ENCODE measurements at places on chromosomes 4 and X.

DNA sequence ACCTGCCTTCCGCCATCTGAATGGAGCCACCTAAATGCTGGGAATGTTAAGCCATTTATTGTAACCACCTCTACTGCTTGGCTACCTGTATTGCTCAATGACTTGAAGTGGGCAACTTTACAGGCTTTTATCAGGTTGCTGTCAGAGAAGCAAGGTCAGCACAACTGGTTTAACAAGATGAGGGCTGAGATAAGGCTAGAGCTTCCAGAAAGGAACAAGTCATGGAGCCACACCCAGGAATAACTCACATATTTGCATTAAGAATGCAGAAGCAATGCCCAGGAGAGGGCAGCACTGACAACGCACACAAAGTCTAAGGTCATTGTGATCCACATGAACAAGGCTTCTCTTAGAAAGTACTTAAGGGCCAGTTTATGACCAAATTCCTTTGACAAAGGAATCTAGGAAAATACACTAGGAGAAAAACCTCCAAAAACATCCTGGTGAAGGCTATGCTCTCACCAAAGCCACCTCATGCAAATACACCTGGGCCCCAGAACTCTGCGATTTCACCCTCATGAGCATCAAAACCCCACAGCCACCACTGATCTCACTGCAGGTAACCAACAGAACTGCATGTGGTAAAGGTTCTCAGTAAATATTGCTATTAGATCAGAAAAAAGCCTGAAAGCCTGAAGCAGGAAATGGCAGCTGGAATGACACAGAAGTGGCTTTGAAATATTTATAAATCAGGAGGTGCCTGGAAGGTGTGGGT, 15.0 kb upstream of the STS start:
- DNase-seq = peak; percentile 62

GRCh38 chrX:70508296-70508911, 63.8 kb downstream of the DLG3 start:
- no peak for DNase-seq

DNA sequence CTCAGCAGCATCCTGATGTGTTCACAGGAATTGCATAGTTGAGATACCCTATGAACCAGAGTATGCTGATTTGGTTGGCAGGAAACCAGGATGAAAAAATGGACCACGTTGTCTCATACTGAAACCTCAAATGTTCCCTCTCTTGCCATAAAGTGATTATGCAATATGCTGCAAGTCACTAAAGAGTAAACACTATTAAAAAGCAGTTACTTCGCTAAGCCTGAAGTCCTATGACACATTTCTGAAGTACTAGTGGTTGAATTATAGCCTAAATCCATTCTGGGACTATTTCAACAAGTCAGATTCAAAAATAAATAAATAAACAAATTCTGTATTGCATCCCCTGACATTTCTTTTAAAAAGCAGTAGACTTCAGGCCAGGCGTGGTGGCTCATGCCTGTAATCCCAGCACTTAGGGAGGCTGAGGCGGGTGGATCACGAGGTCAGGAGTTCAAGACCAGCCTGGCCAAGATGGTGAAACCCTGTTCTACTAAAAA, 106.0 kb upstream of the NAP1L5 start:
- DNase-seq = peak; percentile 67

DNA sequence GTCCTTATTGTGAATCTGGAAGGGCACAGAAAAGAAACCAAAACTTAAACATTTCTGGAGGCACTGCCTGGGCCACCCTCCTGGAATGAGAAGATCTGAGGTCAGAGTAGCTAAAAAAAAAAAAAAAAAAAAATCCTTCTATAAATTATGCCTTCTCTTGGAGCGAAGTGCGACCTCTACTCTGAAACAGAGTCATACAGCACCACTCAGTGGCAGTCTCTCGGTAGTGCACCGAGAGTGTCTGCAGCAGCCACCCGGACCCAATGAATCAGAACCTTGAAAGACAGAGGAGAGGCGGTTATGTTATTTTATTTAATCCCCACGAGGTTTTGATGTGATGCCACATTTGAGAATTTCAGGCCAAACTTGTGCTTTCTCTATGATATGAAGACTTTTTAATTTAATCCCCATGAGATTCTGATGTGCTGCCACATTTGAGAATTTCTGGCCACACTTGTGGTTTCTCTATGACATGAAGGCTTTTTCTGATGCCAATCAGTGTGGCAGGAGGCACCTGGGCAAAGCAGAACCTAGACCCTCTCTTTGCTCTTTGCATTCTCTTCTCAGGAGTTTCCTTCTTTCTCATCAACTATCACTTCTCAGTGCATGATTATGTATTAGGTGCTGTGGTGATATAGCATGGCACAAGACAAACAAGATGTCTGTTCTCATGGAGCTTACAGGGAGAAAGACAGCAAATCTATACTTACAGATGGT, 5.6 kb upstream of the CT47C1 start:
- DNase-seq = peak; percentile 40

GRCh38 chr4:2285613-2286381, 23.9 kb upstream of the MXD4 start:
- peak; percentile 45 for DNase-seq

GRCh38 chr4:39427520-39428114, 20.9 kb downstream of the KLB start:
- DNase-seq = no peak

GRCh38 chr4:8255698-8256441, 13.7 kb upstream of the HTRA3 start:
- peak; percentile 98 for DNase-seq

DNA sequence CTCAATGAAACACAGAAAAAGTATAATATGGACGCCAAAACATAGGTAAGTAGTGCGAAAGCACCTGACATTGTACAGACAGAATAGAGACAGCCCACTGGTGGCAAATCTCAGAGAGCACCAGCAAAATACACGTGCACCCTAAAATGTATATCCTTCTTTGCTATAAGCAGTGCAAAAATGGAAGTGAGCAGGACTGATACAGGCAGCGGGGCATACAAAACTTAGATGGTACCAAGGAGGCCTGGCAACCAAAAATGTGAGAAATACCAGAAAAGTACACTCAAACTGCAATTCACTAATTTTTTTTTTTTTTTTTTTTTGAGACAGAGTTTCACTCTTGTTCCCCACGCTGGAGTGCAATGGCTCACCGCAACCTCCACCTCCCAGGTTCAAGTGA, 63.9 kb downstream of the EIF4E start:
- no peak for DNase-seq

DNA sequence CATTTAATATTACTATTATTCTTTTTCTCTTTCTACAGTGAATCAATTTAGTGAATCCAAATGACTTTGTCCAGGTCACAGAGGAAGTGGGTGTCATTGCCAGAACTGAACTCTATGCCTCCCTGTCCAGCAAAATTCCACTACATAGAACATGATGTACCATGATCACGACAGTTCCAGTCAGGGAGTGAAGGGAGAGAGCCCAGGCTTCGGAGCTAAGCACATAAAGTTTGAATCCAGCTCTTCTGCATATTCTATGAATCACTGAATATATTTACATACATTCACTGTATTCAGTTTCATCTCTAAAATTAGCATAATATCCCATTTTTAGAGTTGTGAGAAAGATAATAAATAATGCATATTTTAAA, 17.4 kb downstream of the ARHGEF38 start:
- no peak for DNase-seq

- no peak for DNase-seq
These were observed 121.8 kb upstream of the FAM241A start for GRCh38 chr4:112023402-112023950.

GRCh38 chrX:136731207-136731782, 49.4 kb downstream of the ARHGEF6 start:
- no peak for DNase-seq

GRCh38 chrX:12702509-12703091, 88.6 kb upstream of the PRPS2 start:
- no peak for DNase-seq

DNA sequence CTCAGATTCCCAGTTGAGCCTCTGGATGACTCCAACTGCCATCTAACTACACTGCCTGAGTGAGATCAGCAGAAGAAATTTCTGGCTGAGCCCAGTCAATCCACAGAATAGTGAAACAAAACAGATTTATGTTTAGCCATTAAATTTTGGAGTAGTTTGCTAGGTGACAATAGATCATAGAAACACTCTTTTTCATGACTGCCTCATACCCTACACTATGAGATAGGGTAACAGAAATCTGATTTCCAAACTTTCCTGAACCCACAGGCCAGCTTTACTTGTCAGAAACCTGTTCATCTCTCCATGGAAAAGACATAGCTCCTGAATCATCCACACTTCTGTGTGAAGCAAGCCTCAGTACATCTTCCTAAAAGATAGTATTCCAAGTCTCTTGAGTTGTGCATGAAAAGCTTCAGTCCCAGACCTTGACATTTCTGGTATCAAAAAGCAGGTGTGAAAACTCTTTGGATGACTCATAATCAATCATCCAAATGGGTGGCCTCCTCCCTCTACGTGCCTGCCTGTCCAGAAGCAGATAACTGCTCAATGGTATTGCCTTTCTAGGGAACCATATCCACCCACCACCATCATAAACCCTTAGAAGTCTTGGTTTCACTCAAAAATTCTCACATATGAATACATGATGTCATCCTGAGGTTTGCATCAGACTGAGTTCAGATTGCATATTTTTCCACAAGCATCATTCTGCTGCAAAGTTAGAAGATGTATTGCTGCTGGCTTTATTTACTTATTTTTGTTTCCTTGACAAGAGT, 47.5 kb upstream of the RAP2C start:
- no peak for DNase-seq

- DNase-seq = no peak
These were observed 3.3 kb upstream of the CAMK2D start for GRCh38 chr4:113764720-113765264.

DNA sequence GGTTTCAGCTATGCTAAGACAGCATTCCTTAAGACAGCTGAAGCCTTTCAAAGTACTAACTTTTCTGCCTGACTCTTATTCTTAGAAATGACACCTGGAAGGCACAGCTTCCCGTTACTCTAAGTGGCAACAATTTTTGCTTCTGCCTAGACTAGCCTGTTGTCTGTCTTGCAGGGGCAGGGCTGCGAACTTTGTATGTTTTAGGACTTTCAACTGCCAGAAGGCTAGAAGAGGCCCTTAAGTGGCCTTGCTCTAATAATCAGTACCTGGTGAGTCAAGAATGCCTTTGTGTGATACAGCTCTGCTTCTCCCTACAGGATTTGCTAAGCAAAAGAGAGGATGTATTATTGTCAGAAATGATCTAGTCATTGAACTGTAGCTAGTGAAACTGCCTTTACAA, 30.0 kb upstream of the TFDP3 start:
- no peak for DNase-seq

DNA sequence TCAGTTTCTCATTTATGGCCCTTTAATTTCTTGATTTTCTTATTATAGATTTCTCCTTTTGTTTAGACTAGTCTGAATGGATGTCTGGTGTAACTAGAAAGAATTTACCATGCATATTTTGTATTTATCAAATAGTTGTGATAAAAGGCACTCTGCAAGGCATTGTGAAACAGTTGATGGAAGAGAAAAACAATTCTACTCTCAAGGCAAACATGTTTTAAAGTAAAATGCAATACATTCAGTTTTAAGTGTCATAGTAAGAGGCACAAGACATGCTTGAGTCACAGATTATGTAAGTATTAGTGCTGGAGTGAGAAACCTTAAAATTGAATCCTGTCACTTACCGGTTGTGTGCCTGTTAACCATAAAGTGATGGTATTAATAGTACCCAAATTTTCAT, 283.3 kb upstream of the DKK2 start:
- no peak for DNase-seq

- no peak for DNase-seq
These were observed 257.2 kb downstream of the SNCA start for GRCh38 chr4:89579771-89580170.

DNA sequence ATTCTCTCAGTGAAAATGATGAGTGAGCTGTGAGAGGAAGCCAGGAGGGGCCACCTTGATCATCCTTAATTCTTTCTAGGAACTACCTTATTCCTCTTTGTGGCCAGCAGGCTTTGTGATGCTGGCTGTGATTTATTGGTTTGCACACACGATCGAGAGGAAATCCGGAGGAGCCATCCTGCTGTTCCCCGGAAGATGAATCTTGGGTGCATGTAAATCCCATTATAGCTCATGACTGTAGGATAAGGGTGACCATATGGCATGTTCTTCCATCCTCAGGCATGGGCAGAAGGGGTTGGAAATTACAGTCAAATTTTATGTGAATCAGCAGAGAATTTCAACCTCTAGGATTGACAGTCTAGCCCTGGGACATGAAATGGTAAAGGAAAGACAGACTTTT, 254.5 kb downstream of the UNC5C start:
- DNase-seq = no peak

GRCh38 chr4:129570326-129570725, 474.4 kb downstream of the C4orf33 start:
- DNase-seq = no peak

DNA sequence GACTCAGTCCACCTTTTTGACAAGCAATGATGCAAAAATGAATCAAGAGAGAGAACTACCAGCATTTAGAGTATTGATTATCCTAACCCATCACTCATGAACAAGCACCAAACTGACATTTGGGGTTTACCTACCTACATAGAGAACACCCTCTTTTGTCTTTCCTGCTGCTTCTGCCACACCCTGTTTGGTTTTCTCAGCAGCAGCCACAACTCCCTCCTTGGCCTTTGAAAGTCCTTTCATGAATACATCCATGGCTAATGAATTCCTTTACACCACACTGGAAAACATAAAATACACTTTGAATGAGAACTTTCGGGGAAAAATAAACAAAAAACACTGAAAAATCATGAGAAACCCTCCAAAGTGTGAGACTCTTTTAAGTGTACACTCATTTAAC, 1.5 kb downstream of the SNCA start:
- DNase-seq = no peak

DNA sequence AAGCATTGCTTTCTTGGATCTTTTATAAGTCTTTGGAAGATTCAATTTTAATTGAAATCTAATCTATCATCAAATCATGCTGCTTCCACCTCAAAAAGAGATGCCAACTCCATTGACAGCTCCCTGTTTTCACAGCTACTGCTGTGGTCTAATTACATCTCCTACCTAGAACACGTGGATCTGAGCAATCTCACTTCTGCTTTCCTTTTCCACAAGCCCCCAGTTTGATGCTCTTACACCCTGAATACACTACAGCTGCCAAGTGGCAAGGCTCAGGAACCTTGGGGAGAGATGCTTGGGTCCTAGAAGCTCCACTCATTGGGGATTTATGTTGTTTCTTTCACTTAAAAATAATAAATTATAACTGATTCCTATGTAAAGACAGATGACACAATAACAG, 172.0 kb downstream of the CFAP299 start:
- DNase-seq = no peak

All from myocyte (in vitro differentiated cells).